ENCODE measurements at places on chromosomes 13 and 19. TPM values are rescaled to one million over a fixed set of nuclear protein-coding genes. Genes with fewer than 3 reads are reported as not detected.

The ZNF726 gene
- 13.4 TPM for total RNA-seq

The PBX4 gene
- total RNA-seq: 4.0 TPM

The ACP7 gene
- total RNA-seq: 24.1 TPM

The C5AR1 gene
- total RNA-seq: 1.2 TPM

The MAMSTR gene
- 1.6 TPM for total RNA-seq

The PSG6 gene
- not detected for total RNA-seq

The TTC9B gene
- not detected for total RNA-seq

The CBY2 gene
- 0.49 TPM for total RNA-seq

The CD79A gene
- 3.0 TPM for total RNA-seq

The SPACA7 gene
- not detected for total RNA-seq

The SIGLEC5 gene
- 0.38 TPM for total RNA-seq

The ZNF432 gene
- 13.4 TPM for total RNA-seq

The NPHS1 gene
- not detected for total RNA-seq

DNA sequence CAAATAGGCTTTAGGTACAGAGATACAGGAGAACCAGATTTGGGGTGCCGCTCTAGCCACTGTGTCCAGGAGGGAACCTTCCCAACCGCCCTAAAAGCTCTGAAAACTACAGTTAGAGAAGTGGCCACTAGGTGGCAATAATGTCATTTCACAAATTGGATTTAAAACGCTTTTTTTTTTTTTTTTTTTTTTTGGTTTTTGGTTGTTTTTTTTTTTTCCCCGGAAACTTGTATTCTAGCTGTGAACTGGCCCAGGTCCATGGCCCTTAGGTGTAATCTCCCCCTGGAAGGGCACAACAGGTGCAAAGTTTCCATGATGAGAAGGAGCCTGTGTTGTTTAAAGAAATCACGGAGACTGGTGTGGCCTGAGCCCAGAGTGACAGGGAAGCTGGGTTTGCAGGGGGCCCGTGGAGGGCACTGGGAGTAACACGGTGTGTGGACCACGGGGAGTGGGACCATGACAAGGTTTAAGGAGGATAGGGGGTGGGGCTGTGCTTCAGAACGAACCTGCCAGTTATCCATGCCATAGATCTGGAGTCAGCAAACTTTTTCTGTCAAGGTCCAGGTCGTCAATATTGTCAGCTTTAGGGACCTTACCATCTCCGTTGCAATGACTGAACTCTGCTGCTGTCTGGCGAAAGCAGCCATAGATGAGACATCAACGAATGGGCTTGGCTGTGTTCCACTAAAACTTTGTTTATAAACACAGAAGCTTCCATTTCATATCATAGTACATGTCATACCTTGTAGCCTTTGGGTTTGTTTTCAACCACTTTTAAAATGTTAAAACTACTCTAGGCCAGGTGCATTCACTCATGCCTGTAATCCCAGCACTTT, 10.1 kb downstream of the OR1I1 start:
- no peak for DNase-seq

DNA sequence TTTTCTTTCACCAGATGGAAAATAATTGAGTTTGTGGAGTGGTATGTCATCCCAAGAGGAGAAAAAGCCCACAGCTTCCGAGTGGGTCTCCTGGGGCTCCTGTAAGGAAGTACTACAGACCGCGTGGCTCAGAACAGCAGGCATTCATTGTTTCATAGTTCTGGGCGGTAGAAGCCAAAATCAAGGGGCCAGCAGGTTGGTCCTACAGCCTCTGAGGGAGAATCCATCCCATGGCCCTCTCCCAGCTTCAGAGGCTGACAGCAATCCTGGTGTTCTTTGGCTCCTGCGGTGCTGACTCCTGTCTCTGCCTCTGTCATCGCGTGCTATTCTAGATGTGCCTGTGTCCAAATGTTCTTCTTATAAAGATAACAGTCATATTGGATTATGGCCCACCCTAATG, 362.6 kb downstream of the FGF14 start:
- DNase-seq: no peak

GRCh38 chr19:14577885-14578427, 4.9 kb upstream of the CLEC17A start:
- DNase-seq: no peak

GRCh38 chr19:45558399-45558878, 26.2 kb downstream of the OPA3 start:
- DNase-seq: no peak

DNA sequence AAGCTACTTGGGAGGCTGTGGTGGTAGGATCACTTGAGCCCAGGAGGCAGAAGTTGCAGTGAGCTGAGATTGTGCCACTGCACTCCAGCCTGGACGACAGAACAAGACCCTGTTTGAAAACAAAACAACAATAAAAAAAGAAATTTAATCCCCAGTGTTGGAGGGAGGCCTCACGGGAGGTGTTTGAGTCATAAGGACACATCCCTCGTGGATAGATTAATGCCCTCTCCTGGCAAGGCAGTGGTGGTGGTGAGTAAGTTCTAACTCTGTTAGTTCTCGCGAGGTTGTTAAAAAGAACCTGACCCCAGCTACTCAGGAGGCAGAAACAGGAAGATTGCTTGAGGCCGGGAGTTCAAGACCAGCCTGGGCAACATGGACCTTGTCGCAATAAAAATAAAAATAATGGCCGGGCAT, 27.6 kb upstream of the SIN3B start:
- no peak for DNase-seq

GRCh38 chr13:25764378-25764777, 287.4 kb downstream of the SHISA2 start:
- DNase-seq: no peak

GRCh38 chr19:51119101-51119500, 5.6 kb upstream of the SIGLEC9 start:
- no peak for DNase-seq

DNA sequence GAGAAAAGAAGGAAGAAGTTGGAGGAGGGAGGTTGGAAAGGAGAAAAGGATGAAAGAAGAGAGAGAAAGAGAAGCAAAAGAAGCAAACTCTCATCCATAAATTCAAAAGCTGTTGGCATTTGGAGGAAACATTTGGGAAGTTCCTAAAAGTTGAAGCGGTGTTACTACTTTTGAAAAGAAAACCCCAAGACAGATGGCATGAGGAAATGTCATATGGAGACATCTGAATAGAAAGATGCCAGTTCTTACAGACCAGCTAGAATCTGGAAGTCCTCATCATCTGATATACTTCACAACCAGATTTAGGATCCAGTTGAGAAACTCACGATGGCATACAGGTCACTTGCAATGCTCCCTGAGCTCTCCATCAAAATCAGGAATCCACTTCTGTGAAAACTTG, 86.9 kb downstream of the RAP2A start:
- DNase-seq: no peak

GRCh38 chr13:29159871-29160270, 339.7 kb downstream of the MTUS2 start:
- DNase-seq: no peak

- no peak for DNase-seq
Observed at GRCh38 chr13:60018536-60018935, 145.2 kb downstream of the DIAPH3 start.

- DNase-seq: no peak
Observed at GRCh38 chr13:80945328-80945727, 604.4 kb upstream of the SPRY2 start.

- no peak for DNase-seq
Observed at GRCh38 chr13:36509369-36509768, 77.1 kb downstream of the CCNA1 start.

GRCh38 chr19:17327654-17328516, 6.8 kb downstream of the ANO8 start:
- DNase-seq: peak; percentile 80

DNA sequence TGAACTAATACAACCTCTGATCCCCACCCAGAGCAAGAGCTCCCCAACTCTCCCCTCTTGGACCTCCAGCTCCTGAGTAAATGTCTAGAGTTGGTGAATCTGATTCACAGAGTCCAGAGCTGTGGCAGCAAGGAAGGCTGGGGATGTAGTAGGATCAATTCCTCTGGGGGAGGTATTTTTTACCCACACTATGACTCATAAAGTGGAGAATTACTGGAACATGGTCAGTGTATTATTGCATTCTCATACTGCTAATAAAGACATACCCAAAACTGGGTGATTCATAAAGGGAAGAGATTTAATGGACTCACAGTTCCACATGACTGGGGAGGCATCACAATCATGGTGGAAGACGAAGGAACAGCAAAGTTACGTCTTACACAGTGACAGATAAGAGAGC, 496.7 kb downstream of the EFNB2 start:
- no peak for DNase-seq

GRCh38 chr19:51689751-51690453, 3.2 kb upstream of the SPACA6 start:
- DNase-seq: no peak

- DNase-seq: no peak
Observed at GRCh38 chr19:48708471-48708870, 11.1 kb downstream of the MAMSTR start.

- DNase-seq: no peak
Observed at GRCh38 chr13:75329097-75329496, 152.9 kb downstream of the TBC1D4 start.

DNA sequence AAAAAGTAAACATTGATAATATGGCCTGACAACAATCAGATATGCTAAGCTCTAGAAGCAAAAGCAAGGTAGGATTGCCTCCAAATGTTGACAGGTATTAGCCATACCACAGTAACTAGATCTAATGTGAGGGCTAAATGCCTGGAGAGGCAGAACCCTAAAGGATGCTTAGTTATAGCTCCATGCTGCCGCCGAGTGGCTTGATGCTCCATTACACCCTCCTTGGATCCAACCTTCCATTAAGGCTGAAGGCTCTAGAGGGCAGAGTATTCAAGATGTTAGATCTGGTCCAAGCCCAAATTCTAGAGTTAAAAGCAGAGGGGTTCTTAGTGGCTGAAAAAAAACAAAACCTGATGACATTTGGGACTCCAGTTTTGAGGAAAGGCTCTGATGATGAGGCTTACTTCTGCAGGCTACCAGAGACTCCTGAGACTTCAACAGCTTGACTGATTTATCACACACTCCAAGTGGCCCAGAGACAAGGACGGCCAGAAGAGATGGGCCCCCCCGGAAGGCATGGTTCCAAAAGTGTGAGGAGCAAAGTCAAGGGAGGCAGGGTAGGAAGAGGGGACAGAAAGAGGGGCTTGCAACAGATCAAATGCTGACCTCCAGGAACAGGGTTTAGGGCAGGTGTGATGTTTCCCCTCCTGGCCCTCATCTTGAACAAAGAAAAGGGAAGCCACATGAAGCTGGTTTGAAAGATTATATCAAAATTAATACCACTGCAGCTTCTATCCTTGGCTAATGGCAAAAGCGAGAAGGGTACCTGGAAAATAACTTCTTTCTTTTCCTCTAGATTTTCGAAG, 21.9 kb upstream of the CPB2 start:
- no peak for DNase-seq

DNA sequence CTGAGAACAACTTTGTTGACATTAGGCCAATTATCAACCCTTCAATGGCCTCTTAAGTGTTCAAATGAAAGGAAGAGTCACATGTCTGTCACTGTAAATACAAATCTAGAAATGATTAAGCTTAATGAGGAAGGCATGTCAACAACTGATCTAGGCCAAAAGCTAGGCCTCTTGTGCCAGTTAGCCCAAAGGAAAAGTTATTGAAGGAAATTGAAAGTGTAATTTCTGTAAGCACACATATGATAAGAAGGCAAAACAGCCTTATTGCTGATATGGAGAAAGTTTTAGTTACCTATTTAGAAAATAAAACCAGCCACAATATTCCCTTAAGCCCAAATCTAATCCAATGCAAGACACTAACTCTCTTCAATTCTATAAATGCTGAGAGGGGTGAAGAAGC, 604.7 kb downstream of the SLITRK6 start:
- DNase-seq: no peak

DNA sequence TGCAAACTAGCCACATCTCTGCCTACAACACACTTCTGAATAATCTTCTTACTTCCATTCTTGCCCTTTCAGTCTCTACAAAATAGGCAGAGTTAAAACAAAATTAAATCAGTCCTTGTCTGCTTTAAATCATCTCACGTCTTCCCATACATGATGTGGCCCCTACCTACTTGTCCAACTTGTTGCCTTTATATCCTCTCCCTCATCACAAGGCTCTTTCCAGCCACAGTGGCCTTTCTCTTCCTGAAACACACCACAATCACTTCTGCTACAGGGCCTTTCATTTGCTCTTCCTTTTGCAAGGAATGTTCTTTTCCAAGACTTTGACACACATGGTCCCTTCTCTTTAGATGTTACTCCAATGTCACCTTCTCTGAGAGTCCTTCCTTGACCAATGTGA, 1.7 kb downstream of the RBM26 start:
- DNase-seq: no peak

- no peak for DNase-seq
Observed at GRCh38 chr13:94494026-94494425, 14.5 kb upstream of the DCT start.

DNA sequence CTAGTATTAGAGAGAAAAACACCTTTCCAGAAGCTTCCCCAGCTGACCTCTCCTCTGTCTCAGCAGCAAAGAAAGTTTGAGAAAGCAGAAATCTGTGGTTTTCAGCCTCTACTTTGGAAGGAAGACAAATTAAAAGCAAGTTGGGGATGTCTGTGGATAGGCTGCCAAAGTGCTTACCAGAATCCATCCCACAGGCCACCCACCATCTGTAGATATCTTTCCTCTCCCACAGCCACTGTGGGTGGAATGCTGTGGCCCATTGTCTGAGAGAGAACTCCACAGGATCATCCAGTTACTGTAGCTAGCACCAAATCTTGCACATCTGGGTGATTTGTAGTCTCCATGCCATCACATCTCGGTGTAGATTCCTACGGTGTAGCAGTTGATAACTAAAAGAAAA, 133.5 kb downstream of the DNAJC15 start:
- DNase-seq: no peak

GRCh38 chr13:51557875-51558612, 26.2 kb upstream of the WDFY2 start:
- DNase-seq: no peak

DNA sequence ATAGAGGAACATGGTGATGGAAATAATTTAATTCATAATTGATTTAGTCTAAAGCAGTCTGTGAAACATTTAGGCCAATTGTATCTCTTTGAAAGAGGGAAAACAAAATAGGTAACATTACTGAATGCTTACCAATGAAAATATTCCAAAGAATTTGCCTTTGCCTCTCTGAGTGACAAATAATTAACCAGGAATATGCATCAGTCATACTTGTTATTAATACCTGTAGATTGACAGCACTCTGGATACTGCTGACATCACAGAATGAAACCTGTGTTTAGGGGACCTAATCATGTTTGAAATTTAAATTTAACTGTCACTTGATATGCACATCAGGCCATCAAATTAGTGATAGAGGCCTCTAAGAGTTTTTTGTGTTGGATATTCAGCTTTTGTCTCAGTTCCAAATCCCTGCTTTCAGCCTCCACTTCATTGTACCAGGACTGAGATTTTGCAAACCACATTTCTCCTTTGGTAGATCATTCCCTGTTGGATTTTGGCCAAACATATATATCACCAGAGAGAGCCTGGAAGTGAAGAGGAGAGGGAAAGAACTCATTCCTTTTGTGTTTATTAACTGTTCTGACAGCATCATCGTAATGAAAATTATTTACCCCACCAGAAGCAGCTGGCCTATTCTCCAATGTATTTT, 64.8 kb upstream of the KLHL1 start:
- no peak for DNase-seq

- DNase-seq: no peak
Observed at GRCh38 chr19:47486900-47487299, 2.9 kb upstream of the KPTN start.

Measured in suprapubic skin (tissue), 4 donors.